ENCODE measurements at places on chromosomes 4 and X.

DNA sequence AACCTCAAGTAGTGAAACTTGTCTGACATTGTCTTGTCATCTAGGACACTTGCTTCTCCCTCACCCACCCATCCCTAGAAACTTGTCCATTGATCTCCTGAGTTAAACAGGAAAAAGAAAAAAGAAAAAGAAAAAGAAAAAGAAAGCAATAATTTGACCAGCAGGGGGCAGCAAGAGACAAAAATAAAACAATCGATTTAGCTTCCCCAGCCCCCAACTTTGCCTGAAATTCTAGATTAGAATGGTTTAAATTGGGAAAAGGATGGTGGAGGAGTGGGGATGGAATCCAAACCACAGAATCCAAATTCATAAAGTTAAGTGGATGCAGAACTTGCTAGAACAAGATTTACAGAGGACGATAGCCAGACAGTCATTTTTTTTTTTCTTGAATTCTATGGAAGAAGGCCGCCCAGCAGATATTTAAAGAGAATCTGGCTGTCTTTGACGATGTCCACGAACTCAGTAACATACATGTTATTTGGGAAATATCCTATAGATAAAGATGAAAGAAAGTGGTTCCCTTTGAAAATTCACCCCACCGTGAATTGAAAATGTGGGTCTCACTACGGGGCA, 282.9 kb downstream of the USP46 start:
- no peak for DNase-seq

DNA sequence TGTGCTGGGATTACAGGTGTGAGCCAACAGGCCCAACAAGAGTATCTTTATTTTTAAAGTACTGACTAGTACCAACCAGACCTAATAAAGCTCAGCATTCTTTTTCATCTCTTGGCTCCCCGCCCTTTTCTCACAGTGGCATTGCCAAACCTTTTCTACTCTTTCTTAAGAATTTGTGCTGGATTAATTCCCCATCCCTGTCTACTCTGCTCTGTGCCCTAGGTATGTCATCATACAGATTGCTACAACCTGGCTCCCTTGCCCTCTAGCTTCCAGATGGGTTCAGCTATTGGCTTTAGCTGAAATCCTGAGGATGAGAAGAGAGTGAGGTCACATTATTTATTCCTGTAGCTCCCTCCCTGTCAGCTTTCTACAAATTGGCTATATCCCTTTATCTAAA, 34.9 kb upstream of the CCNI start:
- DNase-seq, result no peak

GRCh38 chr4:108637856-108638255, 12.5 kb upstream of the OSTC start:
- DNase-seq, result no peak

DNA sequence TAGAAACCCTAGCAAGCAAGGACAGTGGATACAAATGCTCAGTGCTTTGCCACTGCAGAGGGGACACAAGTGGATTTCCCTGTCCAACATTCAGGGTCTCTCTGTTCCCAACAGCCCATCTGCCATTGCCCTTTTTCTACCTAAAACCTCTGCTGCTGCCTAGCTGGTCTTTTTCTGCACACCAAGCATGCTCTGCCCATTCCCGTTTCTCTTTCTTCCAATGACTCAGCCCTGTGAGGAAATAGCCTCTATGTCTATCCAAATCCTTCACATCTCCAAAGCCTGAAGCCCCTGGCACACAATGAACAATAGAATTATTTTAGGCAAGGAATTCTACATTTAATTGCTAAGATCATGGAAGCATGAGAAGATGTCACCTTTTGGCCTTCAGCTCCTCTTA, 5.7 kb upstream of the AMELX start:
- no peak for DNase-seq

- no peak for DNase-seq
Measured at GRCh38 chrX:133390676-133391075, 24.6 kb downstream of the GPC4 start.

GRCh38 chr4:76589872-76590797, 155.1 kb downstream of the SHROOM3 start:
- DNase-seq, result no peak

DNA sequence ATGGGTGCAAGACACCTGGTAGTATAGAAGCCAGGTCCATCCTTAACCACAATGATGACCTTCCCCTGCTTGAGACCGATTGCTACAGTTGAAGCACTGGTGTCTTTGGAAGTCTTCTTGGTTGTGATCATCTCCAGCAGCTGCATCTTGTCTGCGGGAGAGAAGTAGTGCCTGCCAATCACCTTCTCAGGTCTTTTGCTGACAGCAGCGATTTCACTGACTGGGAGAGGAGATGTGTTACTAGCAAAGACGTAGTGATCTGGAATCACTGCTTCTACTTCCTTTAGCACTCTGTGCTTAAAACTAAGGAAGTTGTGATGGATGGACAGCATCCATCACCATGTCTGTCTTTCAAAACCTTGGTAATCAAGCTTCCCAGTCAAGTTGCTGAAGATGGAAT, 25.9 kb downstream of the CPE start:
- no peak for DNase-seq

DNA sequence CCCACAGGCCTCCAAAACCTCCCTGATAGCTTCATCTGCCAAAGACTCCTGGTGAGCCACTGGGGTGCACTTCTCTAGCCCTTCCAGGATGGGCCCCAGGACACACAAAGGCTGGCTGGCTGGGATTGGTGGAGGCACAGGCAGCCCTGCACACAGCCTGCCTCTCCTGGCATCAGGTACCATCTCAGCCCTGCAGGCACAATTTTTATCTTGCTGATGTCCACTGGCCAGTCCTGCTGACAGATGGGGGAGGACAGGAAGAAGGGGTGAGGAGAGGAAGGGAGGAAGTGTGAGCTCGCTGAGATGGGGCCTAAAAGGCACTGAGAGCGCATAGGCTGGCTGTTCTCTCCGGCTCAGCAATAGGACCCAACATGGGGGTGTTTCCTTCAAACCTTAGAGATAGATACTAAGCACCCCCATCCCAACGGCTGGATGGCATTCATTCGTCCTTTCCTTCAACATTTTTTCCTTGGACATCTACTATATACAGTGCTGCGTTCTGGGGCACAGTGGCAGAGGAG, 92.7 kb downstream of the PJA1 start:
- peak; percentile 2 for DNase-seq

GRCh38 chr4:104494185-104494584, 509 bp downstream of the CXXC4 start:
- no peak for DNase-seq

DNA sequence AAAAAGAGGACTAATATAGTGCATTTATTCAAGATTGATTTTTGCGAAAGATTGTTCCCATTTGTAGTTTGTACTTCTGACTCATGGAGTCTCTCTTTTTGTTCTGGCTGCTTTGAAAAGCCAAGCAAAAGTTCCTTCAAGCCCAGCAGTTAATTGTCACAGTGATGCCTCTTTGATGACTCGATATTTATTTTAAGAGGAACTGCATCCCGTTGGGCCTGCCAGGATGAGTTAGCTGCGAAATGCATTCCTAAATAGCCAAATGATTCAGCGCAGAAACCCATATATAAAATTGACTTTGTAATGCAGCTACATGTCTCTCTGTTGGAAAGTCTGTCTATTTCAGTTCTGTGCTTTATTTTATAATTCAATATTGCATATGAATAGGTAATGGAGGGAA, 295.1 kb downstream of the GBA3 start:
- DNase-seq, result no peak

- no peak for DNase-seq
Measured at GRCh38 chr4:2241003-2241402, 918 bp downstream of the HAUS3 start.

- no peak for DNase-seq
Measured at GRCh38 chr4:183393446-183393845, 51.0 kb upstream of the CDKN2AIP start.

DNA sequence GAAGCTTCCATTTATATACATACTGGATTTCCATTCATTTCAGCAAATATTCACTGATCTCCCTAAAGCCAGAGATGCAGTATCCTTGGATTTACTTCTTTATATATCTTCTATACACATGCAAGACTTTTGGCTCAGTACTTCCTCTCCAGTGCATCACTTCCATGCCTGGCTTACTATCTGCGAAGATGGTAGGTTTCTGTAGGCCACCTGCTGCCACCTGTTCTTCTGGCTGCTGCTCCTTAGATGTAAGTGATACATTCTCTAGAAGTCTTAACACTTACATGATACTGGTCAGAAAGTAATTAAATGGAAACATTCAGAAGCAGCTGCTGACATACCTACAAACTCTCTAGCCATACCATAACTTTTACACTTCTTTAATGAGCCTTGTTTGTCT, 48.9 kb downstream of the TBC1D9 start:
- no peak for DNase-seq

DNA sequence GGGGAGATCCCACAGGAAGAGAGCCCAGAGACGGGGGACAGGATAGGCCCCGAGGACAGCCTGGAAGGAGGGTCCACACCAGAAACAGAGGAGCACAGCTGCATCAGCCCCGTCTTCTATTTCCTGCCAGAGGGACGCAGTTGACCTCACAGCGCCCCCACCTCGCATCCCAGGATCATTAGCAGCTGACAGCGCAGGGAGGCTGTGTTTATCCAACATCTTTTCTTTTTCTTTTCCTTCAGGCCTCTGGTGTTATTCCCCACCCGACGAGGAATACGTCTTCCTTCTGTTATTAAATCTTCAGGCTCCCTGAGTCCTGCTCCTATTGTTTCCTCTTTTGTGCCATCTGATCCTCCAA, 75.4 kb downstream of the DCHS2 start:
- no peak for DNase-seq

DNA sequence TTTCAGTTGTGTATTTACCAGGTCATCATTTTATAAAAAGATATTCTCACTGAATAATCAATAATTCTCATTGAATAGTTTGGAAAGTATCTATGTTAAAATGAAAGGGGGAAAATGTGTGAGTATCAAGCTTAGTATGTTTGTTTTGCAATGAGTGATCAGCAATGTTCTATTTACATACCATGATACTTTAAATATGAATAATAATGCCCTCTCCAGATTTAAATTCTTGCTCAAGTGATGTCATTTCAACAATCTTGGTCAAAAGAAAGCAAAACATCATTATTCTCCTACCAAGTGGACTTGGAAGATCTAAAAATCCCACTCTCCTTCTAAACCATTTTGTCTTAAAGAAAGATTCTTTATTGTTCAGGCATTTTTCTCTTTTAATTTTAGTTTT, 42.1 kb upstream of the ANKRD50 start:
- DNase-seq, result no peak

DNA sequence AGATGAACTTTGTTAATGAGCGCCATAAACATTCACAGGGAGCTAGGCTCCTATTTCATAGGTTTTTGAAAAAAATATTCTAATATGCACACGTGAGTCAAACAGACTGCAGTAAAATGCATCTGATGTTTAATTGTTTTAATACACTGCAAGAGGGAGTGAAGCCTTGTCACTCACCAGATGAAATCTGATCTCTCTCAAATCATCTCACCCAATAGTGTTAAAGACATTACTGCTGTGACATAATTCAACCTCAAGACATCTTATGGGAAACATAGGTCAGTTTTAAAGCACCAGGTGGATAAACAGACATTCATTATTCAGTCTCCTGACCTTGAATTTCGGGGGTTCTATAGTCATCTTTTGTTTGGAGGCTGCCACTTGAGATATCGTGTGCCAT, 148.3 kb downstream of the MAML3 start:
- no peak for DNase-seq

GRCh38 chr4:2804449-2804972, 11.6 kb downstream of the SH3BP2 start:
- DNase-seq, result no peak

DNA sequence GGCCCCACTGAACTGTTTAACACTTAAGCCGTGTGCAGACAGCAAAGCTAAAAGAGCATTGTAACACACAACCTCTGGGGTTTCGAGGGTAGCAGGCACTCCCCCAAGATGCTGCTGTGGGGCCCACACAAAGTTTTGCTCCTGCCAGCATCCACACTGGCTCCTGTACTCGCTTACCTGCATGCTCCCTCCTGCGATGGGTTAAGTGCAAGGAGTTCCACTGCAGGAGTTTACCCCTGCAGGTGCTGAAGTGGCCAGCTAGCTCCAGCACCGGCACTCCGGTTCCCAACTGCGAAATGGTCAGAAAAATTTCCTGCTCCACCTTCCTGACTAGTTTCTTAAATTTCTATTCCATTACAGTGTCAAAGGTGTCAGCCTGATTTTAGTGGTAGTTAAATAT, 443.5 kb downstream of the PCDH10 start:
- no peak for DNase-seq

DNA sequence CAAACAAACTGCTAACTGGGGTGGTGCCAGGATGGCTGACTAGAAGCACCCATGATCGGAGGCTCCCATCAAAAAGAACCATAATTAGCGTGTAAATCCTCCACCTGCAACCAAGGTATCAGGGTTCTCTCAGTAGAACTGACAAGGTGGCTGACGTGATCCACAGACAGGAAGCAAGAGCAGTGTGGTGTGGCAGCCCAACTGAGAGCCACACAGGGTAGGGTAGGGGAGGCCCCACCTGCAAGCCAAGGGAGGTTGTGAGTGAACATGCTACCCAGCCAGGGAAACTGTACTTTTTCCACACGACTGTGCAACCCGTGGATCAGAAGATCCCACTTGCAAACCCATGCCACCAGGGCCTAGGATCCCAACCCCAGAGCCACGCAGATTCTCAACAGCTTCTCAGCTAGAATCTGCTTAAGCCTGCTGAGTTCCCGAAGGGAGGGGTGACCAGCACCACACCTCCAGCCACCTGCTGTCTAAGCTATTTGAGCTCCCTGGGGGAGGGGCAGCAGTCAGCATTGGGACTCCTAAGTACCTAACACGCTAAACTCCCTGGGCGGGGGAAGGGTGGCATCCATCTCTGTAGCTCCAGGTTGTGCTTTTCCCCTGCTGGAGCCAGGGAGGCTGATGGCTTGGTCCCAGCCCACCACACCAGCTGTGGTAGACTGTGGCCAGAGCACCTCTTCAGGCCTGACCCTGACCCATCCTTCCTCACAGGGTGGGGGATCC, 425.1 kb downstream of the GPM6A start:
- no peak for DNase-seq

- DNase-seq, result no peak
Measured at GRCh38 chr4:170248576-170248975, 158.8 kb upstream of the AADAT start.

GRCh38 chr4:5337731-5338130, 286.5 kb downstream of the STK32B start:
- no peak for DNase-seq

GRCh38 chrX:13266641-13267345, 53.1 kb downstream of the ATXN3L start:
- no peak for DNase-seq

GRCh38 chr4:85860066-85860740, 385.3 kb downstream of the ARHGAP24 start:
- DNase-seq, result no peak

DNA sequence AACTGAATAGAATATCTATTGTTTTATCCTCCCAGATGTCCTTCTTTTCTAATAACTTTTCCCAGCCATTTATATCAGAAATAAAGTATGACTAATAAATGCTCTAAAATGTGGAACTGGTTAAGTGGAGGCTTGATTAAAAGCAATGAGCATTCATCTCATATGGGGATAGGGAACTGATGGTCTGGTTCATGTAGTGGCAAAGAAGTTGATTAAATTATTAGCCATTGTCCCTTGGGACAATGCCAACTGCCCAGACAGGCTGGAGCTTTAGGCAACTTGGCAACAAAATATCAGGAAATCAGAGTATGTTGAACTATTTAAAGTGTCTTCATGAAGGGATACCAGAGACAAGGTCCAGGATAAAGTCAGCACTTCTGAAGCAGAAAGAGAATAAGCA, 24.2 kb downstream of the TRO start:
- no peak for DNase-seq

Data from cerebellar nuclear complex (tissue), 1 donor.